ENCODE measurements at places on chromosomes 2 and 18.
A peak's percentile ranks its signal among the peaks of the same experiment; 100 is the strongest.

DNA sequence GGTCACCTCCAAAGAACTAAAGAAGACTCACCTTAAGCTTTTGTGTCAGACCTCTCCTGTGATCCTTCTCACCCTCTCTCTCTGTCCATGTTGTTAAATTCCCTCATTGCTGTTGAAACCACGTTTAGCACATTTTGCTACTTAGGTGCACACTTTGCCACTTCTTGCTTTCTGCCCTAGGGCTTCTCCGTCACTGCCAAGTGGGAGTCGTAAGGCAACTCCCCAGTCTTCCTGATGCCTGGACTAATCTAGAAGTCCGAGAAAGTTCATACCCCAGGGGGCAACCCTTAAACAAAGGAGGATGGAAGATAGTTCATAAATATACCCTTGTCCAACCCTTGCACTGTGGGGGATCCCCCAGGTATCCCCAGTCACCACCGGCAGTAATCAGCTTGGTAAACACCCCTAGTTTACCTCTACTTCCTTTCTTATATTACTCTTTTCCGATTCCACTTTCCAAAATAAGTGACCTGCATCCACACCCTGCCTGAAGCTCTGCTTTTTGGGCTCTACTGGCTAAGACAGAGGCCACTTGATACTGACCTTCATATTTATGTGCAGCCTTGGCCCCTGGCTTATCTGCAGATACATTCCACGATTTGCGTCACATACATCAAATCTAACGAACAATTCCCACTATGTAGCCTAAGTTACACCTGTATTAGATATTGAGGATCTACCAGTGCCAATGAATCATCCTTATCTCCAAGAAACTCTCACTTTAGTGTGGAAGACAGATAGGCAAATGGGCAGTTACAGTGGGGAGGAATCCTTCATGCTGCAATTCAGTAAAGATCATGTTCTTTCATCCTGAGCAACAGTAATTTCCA is 776.2 kb downstream of the RNF144A start:
- DNase-seq = no peak

DNA sequence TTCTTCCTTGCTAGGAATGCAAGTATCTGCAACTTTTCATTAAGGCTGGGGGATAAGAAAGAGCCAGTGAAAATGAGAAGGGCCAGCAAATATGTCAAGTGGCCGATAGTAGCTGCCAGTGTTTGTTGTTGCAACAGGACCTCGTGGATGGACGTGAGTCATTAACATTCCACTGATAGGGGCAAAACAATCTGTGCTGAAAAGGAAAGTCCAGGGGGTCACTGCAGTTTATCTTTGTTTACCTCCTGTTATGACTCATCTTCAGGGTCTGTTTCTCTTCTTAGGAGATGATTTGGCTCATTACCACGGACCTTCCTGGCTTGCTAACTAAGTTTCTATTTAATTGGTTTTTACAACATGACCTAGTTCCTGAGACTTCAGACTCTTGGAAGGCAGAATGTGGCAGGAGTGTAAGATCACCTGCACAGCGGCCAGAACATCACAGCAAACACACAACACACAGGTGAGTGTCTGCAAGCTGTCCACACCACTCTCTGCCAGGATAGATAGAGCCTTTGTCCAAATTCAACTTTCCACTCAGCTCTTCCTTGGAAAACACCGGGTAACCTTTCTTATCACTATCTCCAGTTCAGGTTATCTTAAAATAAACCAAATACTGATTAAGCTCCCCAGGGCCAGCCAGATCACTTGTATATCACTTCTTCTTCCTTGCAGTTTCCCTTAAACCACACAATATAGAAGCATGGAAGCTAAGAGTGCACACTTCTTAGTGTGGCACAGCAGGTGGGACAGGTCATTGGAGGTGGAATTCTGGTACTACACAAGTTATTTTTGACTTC is 157.5 kb upstream of the LMAN1 start:
- DNase-seq = no peak

- no peak for DNase-seq
Observed at GRCh38 chr2:10242998-10243925, 59.4 kb upstream of the HPCAL1 start.

DNA sequence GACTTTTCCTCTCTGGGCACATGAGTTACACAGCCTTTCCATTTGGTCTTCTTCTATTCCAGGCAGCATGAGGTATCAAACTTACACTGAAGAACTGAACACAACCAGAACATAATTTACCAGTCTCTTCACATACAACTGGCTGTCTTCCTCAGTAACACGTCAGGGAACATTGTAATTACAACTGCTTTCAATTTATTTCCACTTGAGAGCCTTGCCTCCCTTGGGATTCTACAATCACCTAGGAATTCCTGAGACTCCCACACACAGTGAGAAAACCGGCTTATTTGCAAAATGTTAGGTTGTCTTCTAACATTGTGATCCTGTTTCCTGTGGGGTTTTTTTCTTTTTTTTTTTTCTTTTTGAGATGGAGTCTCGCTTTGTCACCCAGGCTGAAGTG is 149.9 kb downstream of the TMX3 start:
- no peak for DNase-seq

GRCh38 chr2:120771111-120771780 is 35.6 kb downstream of the GLI2 start:
- no peak for DNase-seq

DNA sequence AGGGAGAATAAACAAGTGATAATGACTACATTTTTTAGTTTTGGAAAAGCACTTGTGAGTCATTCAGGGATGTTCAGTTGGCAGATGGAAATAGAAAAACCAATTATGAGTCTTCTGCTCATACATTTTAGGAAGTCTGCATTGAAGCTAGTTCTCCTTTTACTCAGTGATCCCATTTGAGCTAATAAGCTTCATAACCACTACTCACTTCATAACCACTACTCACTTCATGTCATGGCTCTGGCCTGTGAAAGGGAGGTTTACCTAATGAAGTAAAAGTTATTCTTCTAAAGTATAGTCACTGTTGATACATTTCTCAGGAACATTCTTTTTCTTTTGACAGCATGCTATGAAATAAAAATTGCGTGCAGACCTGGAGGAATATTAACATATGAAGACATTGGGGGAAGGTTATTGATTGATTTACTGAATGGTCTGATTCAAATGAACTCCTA is 948.7 kb downstream of the TSN start:
- DNase-seq = peak; percentile 4

DNA sequence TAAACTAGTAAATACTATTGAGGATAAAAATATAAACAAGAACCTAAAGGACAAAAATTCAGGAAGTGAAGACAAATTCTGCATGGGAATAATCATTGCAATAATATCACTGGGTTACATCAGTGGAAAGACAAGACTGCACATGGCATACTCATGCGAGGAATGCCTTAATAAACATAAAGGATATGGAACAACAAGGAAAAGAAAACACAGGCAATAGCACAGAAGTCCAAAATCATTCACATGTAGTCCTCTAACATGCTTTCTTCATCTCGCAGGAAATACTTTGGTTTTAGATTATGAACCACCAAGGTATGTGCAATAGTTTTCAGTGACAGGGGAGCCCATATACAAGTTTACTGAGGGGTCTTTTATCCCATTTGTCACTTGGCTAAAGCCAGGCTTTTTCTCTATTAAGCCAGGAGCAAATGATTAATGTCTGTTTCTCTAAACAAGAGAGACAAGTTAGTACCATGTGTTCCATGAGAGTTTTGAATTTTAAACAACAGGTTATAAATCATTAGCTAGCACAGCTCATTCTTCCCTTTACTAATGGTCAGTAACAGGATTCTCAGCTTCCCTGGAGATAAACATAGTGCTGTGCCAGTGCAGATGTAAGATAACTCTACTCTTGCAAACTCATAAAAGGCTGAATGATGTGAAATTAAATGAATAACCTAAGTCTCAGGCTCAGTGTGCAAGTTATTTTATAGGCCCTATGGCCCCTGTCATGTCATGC is 353.6 kb upstream of the FSIP2 start:
- no peak for DNase-seq

GRCh38 chr2:217746808-217747207 is 256.0 kb downstream of the TNS1 start:
- no peak for DNase-seq

DNA sequence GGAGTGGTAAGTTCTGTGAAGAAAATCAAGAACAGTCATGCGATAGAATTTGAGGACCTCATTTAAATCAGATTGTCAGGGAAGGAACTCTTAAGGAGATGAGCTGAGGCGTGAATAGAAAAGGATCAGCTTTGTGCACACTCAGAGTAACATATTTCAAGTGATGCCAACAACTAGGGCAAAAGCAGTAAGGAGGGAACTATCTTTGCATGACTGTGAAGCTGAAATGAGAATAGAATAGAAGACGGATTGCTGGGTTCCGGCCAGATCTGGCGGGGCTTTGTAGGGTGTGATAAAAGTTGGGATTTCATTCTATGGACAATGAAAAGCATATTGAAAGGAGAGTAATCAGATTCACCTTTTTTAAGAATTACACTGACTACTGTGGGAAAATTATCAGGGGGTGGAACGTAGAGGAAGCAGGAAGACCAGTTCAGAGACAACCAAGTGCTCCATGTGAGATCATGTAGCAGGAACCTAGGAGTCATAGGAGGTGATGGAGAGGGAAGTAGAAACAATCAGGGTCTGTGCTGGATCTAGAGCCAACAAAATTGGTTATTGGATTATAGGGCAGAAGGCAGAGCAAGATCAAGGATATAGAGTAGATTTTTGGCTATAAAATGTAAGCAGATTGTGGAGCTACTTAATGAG is 884.3 kb downstream of the DCC start:
- no peak for DNase-seq

- DNase-seq = no peak
Observed at GRCh38 chr2:99928470-99929053, 213.8 kb downstream of the AFF3 start.

- DNase-seq = no peak
Observed at GRCh38 chr18:8324343-8325065, 284.7 kb upstream of the RAB12 start.

- DNase-seq = no peak
Observed at GRCh38 chr18:66168685-66169235, 417.9 kb downstream of the CDH7 start.

- no peak for DNase-seq
Observed at GRCh38 chr2:184834699-184835397, 236.5 kb downstream of the ZNF804A start.

GRCh38 chr18:23231340-23232021 is 96.2 kb downstream of the CABLES1 start:
- DNase-seq = peak; percentile 95
